ENCODE measurements at places on chromosomes 6 and 20. TPM values are rescaled to one million over a fixed set of nuclear protein-coding genes. Genes with fewer than 3 reads are reported as not detected.

Gene PERP
- polyA plus RNA-seq, result 19.4 TPM

Gene SIRPD
- polyA plus RNA-seq, result not detected

Gene GSTA1
- 2.0 TPM for polyA plus RNA-seq

DNA sequence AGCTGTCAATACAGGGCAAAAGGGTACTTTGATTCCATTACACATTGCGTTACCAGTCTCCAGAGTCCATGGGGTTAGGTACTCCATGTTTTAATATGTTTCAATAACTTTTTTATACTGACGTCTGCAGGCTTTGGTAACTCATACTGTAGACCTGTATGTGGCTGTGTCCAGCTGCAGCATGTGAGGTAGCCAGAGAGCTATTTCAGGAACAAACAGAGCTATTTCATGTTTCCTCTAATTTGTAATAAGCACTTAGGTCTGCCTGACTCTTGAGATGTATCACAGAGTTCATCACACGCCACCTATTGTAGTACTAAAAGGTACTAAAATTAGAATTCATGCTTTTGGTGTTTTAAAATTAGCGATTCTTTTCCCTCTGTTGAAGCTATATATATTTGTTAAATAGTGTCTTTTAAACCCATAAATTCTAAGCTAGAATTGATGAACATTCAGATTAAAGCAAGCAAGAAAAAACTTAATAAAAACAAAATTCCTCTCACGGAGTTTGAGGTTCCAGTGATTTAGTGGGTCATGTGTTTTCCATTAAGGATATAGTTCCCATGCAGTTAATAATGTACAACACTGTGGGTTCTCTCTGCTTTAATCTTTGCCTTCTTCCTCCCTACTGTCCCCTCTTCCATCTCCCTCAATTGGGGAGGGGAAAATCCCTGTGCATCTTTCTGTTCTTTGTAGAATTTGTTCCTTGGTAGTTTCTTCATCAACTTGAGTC lies 37.0 kb downstream of the FOXO3 start:
- no peak for DNase-seq

- DNase-seq, result no peak
Measured at GRCh38 chr20:19823971-19824370, 65.9 kb downstream of the RIN2 start.

All from right renal cortex interstitium (tissue), 3 donors.